NCI-H1694 (cell line): ENCODE measurements at places on chromosomes 1 and 21.

DNA sequence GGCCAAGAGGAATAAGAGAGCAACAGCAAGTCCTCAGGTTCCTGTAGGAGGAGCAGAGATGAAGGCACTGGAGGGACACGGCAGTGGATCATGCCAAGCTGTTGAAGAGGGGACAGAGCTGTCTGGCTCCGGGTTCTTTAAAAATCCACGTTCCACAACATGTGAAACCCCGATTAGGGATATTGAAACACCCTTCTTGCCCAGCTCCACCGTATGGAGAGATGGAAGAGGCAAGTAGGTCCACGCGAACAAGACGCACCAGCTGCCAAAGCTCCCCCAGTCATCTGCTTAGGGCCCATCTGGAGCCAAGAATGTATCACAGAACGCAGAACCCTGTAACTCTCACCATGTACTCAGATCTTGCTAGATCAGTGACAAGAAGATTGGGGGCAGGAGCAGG, 3.9 kb downstream of the C1orf198 start:
- peak; percentile 100 for DNase-seq

GRCh38 chr1:110637475-110637874, 31.3 kb upstream of the KCNA2 start:
- no peak for DNase-seq

DNA sequence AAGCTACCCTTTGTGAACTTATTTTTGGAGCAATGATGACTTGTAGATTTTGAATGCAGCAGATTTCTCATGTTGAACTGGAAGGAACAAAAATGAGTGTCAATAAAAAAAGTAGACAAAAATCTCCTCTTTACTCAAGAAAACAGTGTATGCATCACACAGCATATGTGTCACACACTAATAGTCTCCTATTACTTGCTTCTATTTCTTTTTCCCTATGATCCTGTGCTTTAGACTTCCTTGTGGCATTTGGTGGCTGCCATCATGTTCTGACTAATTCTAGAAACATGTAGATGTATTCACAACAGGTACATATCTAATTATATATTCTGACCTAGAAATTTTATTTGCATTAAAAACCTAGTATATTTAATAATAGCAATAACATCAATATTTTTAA, 14.3 kb downstream of the RC3H1 start:
- DNase-seq = no peak

DNA sequence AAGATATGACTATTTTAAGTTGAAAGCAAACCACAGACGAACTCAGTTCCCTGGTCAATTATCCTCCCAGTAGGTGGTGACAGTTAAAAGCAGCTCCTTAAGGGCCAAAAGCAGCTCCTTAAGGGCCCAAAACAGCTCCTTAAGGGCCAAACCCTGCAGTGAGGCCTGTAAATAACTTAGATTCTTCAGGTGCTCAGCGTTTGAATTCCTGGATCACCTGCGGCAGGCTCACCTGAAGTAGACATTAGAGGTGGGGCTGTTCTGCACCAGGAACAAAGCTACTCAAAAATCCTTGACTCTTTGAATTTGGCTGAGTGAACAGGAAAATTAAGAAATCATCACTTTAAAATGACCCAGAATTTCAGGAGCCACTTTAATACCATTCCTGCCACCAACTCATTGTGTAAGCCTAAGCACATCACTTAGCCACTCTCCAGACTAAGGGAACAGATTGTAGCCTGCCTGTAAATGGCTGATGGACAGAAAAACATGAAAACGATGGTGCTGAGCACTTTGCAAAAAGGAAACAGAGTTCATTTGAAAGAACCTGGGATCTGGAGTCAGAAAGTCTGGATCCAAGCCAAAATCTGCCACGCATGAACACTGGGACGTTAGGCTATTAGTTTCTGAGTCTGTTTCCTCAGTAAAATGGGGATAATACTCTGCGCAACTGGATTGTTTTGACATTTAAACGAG, 126.9 kb downstream of the LRIG2 start:
- peak; percentile 11 for DNase-seq

GRCh38 chr21:33069994-33070743, at the start of gene OLIG1:
Gene OLIG1 (plus strand): TSS chr21:33070141. CDS start chr21:33070247, 106 bp downstream.
- DNase-seq = peak; percentile 43

- DNase-seq = no peak
These were observed 41.7 kb downstream of the EPB41 start for GRCh38 chr1:28956038-28956464.

- DNase-seq = no peak
These were observed 46.6 kb downstream of the TENT5C start for GRCh38 chr1:117652421-117652820.
